Activated CD4-positive, alpha-beta T cell treated with anti-CD3 and anti-CD28 coated beads for 36 hours (primary cell): ENCODE measurements at places on chromosomes 2 and 18.
A peak's percentile ranks its signal among the peaks of the same experiment; 100 is the strongest.

GRCh38 chr2:197212344-197213262 lies 98.0 kb downstream of the ANKRD44 start:
- no peak for DNase-seq

DNA sequence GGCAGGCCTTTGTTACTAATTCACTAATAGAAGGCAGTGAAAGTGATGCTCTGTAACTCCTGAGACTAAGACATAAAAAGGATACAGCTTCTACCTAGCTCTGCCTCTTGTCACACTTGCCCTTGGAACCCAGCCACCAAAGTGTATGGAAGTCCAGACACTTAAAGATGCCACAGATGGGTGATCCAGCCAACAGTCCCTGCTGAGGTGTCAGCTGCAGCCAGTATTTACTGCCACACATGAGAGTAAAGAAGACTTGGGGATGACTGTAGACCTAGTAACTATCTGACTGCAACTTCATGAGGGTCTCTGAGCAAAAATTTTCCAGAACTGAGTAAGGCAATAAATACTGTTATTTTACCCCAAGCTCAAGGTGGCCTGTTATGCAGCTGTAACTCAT lies 8.8 kb downstream of the IMMT start:
- peak; percentile 31 for DNase-seq

GRCh38 chr2:176490061-176490861 lies 221.0 kb downstream of the MTX2 start:
- no peak for DNase-seq

DNA sequence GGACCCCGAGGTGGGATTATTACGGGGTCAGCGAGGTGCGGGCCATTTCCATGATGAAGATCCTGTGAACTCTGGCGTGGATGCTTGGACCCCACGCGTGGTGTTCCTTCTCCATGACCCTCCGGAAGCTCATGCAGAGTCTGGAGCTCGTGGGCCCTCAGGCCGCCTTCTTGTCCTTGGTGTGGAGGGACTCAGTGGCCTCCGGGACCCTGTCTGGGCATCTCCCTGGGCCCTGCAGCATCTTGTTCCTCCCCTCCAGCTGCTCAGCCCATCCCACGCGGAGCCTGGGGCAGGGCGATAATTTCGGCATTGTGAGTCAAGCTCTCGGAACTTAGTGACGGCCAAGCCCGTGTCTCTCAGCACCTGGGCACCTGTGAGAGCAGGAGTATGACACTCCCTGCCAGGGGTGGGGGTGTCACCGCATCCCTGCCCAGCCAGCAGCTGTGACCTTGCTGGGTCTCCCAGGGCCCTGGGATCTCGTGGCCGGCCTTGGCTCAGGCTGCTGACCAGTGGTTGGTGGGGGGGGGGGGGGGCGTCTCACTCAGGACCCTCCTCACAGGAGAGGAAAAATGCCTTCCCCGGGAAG lies 24.6 kb downstream of the RTP5 start:
- no peak for DNase-seq

DNA sequence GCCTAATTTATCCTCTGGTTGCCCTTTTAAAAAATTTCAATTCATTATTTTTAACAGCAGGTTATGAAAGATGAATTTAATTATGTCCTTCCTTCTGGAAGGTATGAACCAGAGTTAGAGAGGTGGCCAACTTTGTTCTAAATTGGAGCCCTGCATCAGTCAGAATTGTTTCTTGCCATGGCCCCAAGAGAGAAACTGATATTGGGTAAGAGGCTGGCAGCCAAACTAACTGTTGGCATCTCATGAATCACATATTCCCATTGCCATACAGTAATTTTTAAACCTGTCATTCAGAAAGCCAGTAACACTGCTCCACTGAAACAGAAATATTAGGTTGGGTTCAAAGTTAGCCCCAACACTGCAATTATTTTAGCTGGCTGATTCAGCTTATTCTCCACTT lies 67.4 kb downstream of the SMAD2 start:
- no peak for DNase-seq

GRCh38 chr2:48600204-48600813 lies 17.3 kb upstream of the GTF2A1L start:
- peak; percentile 10 for DNase-seq

DNA sequence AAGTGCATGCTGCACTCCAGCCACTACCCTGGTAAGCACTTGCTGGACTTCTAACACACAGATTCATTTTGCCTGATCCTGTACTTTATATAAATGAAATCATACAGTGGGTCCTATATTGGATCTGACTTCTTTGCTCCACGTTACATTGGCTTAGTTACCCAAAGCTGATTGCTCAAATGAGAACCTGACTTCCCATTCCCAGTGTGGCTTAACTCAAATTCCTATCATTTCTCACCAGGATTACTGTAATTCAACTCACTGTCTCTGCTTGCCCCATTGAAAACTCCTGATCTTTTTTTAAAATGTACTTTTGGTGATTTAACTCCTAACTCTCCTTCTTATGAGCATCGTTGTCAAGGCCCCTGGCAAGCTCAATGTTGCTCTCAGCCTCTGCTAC lies 1.4 kb downstream of the RSAD2 start:
- no peak for DNase-seq

DNA sequence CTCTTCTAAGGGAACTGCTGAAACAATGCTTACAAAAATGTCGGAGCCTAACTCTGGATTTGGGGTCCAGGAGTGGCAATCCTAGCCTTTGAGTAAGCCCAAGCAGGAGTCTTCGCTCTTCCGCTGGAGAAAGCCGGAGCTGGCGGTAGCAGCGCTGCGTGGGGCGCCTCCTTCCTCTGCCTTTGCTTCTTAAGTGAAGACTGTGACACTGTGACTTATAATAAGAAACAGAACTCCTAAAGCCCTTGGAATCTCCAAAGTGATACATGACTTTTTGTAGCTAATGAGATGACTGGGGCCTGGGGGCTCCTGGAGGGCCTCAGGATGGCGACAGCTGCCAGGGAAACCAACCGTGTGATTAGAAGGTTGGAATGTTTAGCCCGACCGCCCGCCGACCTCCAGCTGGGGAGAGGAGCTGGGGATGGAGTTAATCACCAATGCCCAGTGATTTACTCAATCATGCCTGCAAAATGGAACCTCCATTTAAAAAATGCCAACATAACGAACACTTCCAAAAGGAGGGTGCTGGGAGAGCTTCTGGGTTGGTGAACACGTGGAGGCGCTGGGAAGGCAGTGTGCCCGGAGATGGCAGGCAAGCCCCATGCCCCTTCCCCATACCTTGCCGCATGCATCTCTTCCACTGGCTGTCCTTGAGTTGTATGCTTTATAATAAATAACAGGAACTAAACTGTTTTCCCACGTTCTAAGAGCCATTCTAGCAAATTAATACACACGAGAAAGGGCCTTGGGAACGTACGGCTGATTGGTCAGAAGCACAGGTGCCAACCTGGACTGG lies 29.0 kb upstream of the MAL start:
- no peak for DNase-seq

DNA sequence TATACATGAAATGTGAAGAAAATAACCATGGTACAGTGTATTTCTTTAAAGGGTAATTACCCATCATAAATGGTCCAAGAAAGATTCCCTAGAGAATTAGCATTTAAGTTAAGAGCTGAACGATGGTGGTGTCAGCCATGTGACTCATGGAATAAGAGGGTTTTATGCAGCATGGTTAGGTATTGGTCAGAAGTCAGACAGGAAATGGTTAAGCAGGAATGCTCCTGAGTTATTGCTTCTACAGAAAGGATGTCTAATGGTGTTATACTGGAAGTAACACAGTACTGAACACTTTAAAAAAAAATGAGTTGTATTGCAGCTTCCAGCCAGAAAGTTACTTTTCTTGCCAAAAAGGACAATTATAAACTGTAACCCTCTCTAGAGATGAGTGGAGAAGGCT lies 72.7 kb upstream of the UBE2E3 start:
- no peak for DNase-seq

GRCh38 chr2:176325732-176326131 lies 56.5 kb downstream of the MTX2 start:
- no peak for DNase-seq

DNA sequence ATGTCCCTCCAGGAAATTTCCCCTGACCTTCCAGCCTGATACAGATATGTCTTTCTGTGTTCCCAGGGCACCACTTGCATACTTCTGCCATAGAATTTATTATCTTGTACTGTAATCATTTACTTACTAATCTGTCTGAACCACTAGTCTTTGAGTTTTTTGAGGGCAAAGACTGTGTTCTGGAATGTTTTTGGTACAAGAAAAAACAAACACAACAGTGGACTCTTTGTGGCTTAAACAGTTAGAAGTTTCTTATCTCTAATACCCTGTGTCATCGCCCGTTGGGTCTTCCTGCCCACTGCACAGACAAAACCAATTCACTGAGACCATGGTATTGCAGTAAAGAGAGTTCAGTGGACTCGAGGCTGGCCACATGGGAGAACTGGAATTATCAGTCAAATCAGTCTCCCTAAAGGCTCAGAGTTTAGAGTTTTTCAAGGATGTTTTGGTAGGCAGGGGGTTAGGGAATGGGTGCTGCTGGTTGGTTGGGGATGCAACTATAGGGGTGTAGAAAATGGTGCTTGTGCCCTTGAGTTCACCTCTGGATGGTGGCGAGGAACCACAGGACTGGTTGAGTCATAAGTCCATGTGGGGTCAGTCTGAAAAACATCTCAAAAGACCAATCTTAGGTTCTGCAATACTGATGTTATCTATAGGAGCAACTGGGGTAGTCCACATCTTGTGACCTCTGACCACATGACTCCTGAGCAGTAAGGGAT lies 20.3 kb downstream of the RALB start:
- DNase-seq: no peak

DNA sequence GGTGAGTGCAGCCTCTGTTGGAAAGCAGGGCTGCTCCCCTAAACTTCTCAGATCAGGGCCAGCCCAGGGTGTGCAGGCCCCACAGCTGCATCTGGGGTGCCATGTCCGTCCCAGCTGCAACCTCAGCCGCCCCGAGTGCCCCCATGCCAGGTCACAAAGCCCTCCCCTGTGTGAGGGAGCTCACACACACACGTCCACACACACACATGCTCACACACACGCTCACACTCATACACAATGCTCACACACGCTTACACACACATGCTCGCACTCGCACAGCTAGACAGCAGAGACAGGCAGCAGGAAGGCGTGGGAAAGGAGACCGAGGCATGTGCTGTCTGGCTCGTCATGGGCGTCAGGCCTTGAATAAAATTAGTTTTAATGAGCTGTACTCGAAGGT lies 55.4 kb downstream of the ADI1 start:
- no peak for DNase-seq

GRCh38 chr2:38654528-38655381 lies 11.2 kb upstream of the GALM start:
- DNase-seq: no peak

GRCh38 chr2:184564092-184564491 lies 34.2 kb upstream of the ZNF804A start:
- DNase-seq: no peak

GRCh38 chr2:239765911-239766310 lies 259.2 kb downstream of the NDUFA10 start:
- no peak for DNase-seq
